ENCODE measurements at places on chromosomes 12 and 14.
A peak's percentile ranks its signal among the peaks of the same experiment; 100 is the strongest.

DNA sequence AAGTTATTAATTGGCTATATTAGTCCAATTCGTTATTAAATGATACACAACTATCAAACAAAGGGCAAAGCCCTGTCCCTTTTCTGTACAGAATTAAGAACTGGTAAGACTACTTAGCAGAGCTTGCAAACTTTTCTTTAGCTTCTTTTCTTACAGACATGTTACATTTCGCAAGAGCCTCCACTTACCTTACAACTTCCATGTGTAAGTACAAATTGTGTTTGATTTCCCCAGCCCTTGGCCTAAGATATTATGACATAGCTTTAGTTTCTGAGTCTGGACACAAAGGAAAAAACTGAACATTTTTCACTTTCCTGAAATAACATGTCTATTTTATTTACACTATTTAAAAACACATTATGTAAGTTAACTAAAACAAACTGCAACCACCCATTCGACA is 1.7 kb downstream of the ATF7 start:
- DNase-seq, result no peak

DNA sequence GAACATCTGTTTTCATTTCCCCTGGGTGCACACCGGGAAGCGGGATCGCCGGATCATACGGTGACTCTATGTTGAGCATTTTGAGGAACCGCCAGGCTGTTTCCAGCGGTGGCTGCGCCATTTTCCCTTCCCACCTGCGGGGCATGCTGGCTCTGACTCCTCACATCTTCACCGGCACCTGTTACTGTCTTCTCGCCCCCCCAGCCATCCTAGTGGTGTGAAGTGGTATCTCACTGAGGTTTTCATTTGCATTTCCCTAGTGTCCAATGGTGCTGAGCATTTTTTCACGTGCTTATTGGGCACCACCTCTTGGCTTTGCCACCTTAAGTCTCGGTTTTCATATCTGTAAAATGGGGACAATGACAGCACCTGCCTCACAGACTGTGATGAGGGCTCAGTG is 44.1 kb upstream of the EML1 start:
- DNase-seq, result no peak

GRCh38 chr14:72590577-72590976 is 303.3 kb downstream of the DPF3 start:
- DNase-seq, result peak; percentile 42

DNA sequence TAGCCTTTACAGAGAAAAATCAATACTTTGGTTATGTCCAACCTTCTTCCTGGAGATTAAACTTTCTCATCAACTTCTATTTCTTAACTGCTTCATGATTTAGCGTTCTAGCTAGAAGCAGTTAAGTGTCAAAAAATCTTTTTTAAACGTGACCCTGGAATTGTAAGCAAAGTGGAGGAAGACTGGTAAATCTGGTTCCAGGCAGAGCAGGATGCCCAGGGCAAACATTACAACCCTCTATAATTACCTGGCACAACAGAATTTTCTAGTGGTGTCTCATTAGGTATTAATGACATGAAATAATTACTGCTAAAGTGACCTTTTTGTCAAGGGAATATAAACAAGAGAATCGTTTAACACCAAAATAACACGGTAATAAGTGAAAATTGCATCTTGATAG is 320.8 kb downstream of the MED13L start:
- DNase-seq, result no peak

DNA sequence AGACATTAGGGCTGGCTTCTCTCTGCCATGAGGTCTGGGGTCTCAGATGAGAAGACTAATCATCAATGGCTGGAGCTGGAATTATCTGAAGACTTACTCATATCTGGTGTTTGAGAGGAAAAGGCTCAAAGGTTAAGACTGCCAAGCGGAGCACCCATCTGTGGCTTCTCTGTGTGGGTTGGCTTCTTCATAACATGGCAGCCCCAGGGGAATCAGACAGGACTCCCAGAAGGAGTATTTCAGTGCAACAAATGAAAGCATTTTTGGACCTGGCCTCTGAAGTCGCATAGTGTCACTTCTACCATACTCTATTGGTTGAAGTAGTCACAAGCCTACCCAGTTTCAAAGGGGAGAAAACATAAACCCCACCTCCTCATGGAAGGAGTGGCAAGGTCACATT is 171.8 kb upstream of the KRR1 start:
- no peak for DNase-seq

DNA sequence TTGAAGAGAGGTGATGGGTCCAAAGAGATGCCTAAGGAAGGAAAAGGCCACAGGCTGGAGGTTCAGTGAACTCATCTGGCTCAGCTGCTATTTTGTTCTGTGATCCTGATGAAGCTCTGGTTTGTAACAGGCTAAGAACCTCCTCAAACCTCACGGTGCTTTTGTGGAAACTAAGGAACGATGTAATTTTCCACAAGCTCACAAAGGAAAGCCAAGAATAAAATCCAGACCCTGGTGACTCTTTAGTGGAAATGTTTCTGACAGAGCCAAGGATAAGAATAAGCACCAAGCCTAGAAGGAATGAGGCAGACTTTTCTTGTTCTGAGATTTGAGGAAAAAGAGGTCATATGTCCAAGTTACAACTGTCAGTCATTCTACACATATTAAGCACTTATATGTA is 93.6 kb downstream of the SLC24A4 start:
- no peak for DNase-seq

DNA sequence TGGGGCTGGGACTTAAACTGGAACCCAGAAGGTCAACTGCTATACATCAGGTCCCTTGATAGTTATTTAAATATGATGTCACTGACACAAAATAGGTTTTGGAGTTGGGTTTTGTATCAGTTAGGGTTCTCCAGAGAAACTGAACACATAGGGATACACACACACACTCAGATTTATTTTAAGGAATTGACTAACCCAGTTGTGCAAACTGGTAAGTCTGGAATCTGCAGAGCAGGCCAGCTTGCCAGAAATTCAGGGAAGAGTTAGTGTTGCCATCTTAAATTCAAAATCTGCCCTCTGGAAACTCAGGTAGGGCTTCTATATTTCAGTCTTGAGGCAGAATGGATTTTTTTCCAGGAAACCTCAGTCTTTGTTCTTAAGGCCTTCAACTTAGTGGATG is 36.9 kb downstream of the MAPK1IP1L start:
- DNase-seq, result no peak

DNA sequence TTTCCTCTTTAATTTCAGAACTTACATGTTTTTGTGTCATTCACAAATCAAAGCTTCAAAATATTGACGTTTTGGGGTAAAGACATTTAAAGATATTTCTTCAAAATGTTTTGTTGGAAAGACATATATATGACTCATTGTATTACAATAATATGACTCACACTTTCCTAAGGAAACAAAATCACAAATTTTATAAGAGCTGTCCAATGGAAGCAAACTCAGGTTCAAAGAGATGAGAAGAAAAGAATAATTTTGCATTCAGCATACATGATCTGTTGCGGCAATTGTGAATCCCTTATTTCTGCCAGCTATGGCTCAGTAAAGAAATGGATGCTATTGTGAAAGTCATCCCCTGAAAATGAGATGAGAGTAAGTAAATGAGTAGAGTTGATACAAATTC is 82.7 kb downstream of the GRIP1 start:
- DNase-seq, result no peak

GRCh38 chr14:61519106-61519505 is 176.2 kb upstream of the HIF1A start:
- no peak for DNase-seq

- DNase-seq, result no peak
Observed at GRCh38 chr14:106276326-106277267, 750.2 kb downstream of the TMEM121 start.

GRCh38 chr14:25046301-25046943 is 3.5 kb downstream of the STXBP6 start:
- no peak for DNase-seq

GRCh38 chr12:114918535-114919233 is 234.7 kb upstream of the TBX3 start:
- DNase-seq, result no peak

- peak; percentile 24 for DNase-seq
Observed at GRCh38 chr12:88433997-88434703, 146.1 kb downstream of the KITLG start.

GRCh38 chr14:61355892-61356325 is 34.5 kb downstream of the PRKCH start:
- DNase-seq, result no peak

DNA sequence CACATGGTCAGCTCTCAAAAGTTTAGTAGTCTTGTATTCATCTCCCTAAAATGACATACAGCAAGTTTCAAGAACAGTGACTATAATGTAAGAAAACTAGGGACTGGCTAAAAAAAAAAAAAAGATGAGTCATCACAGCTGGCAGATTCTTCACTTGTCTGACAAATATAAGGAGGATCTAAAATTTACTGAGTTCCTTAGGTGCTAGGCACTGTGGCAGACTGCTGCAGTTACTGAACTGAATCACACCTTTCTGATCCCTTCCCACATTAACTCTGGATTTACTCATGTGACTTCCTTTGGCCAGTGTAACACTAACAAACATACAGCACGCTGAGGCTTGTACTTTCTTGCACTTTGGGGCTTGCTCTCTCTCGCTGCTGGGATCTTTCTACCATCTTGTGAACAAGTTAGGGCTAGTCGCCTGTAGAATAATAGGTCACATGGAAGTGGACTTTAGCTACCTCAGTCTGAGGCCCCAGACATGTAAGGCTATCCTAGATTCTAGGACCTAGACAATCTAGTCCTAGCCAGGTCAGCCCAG is 32.1 kb downstream of the BAZ1A start:
- peak; percentile 53 for DNase-seq

GRCh38 chr12:7555752-7556151 is 52.2 kb upstream of the CD163 start:
- no peak for DNase-seq

DNA sequence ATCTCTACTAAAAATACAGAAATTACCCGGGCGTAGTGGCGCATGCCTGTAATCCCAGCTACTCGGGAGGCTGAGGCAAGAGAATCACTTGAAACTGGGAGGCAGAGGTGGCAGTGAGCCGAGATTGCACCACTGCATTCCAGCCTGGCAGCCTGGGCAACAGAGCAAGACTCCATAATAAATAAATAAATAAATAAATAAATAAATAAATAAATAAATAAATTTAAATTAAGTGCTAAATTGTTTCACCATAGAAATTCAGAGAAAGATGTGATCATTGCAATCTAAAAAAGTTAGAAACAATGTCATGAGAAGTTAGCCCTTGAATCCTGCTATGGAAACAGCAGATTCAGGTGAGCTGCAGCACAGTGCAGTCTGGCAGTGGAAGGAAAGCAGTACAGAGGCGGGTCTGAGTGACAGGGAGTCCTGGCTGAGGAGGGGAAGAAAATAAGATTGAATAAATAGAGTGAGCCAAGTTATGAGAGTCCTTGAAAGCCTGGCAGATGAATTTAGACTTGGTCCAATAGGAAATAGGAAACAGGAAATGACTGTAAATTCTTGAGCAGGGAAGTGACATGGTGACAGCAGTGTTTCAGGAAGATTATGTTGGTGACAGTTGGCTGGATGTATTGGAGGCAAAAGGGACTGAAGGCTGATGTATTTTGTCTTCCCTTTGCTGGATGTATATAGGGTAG is 241.5 kb downstream of the GXYLT1 start:
- DNase-seq, result no peak

DNA sequence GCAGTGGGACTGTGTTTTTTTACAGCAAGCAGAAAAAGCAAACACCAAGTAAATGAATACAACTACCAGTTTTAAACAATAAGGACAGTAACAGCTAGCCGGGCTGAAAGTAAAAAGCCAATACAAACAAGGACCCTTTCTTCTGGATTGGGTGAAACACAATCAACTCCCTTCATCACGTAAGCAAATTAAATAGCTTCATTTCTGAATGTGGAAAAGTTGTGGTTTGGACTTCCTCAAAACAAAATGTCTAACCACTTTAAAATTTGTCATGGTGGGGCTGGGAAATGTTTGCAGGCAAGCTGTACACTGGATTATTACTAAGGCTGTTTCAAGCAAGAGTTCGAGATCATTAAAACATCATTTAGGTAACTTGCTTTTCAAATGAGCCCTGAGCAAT is 47.4 kb downstream of the TCHP start:
- DNase-seq, result no peak

GRCh38 chr12:108377260-108377659 is 38.1 kb upstream of the CMKLR1 start:
- DNase-seq, result no peak

DNA sequence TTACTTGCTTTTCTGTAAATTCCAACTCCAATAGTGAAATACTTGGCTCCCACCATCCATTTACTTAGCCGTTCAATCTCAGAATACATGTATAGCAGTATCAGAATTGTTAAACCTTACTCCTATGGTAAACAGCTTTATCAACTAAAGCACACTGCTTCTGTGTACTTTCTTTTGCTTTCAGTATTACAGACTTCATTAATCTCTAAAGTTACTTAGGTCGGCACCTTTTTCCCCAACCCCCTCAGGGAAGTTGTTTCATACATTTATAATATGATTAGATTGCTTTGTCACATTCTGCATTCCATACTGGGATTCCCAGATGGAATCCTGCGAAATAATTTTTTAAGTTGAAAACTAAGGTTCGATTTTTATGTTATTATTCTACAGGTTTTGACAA is 12.5 kb downstream of the AVPR1A start:
- no peak for DNase-seq

DNA sequence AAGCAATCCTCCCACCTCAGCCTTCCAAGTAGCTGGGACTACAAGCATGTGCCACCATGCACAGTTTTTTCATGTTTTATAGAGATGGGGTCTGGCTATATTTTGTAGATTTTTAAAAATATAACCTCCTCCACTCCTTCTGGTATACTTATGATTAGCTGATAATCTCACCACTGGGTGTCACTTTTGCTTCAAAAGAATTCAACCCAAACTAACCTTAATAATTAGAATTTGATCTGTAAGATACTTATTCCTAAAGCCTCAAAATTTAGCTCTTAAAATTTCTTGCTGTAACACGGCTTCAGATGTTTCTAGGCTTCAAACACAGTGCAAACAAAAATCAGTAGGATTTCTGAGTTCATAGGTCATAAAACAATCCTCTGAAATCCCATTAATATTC is 130.3 kb downstream of the CEP83 start:
- DNase-seq, result peak; percentile 7

GRCh38 chr12:60052483-60052882 is 456.7 kb downstream of the SLC16A7 start:
- DNase-seq, result no peak

DNA sequence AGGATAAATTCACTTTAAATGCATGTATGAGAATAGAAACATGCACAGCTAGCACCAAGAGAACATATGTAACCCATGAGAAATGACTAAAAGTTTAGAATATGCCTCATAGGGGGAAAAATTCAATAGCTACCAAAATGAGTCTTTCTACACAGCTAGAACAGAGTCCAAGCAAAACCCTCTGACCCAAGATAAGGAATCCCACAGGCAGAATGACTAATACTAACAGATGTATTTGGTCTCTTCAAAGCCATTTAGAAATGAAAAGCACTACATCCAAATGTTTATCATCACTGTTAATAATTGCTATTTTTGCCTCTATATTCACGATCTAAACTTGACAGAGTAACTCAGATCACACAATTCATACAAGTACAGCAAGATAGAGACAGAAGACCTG is 44.0 kb downstream of the KICS2 start:
- DNase-seq, result no peak

- no peak for DNase-seq
Observed at GRCh38 chr12:32051511-32052211, 55.0 kb upstream of the BICD1 start.
